Stimulated activated CD8-positive, alpha-beta memory T cell treated with anti-CD3 and anti-CD28 coated beads, Interleukin-4, amount 100 ng/mL, for 4 hours (primary cell): ENCODE measurements at places on chromosomes 2 and 18.

- DNase-seq = no peak
Observed at GRCh38 chr2:275466-275865, 10.7 kb downstream of the ACP1 start.

GRCh38 chr18:62152844-62153243 is 34.0 kb downstream of the PIGN start:
- no peak for DNase-seq

DNA sequence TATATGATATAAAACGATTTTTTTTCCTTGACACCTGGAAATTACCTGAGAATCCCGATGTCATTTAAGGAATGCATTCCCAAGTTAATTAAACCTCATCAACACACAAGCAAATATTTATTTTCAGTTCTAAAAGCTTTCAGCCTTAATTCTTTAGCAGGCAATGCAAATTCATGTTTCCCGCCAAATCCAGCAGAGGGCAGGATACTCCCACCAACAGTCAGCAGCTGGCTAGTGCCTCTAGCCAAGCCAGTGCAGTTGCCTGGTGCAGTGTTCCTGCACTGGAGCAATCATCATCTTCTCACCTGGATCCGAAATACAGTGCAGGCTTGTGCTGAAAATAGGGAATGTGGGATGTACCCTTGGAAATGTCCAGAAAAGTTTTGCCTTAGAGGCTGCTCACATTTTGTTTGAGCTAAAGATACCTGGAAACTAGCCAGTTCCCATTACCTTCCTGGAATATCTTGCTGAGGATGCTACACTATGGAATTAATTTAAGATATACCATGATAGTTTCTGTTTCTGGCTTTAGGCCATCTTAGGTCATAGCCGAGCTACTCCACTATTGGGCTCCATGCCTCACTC is 48.4 kb upstream of the CYTIP start:
- peak; percentile 39 for DNase-seq

DNA sequence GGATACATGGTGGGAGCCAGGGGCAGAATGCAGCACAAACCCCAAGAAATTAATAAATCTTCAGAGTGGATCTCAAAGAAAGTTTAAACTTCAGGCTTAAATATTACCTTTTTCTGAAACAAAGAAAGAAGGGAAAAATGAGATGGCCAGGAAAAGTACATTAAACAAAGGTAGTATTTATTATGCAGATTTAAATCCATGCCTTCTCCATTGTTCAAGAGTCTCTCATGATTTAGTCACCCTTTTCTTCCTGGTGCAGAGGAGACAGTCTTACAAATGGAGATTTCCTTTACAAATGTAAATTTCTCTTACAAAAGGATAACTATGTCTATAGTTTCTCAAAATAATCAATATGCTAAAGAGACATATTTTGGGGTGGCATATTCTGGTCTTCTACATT is 33.4 kb upstream of the PPM1B start:
- DNase-seq = no peak

DNA sequence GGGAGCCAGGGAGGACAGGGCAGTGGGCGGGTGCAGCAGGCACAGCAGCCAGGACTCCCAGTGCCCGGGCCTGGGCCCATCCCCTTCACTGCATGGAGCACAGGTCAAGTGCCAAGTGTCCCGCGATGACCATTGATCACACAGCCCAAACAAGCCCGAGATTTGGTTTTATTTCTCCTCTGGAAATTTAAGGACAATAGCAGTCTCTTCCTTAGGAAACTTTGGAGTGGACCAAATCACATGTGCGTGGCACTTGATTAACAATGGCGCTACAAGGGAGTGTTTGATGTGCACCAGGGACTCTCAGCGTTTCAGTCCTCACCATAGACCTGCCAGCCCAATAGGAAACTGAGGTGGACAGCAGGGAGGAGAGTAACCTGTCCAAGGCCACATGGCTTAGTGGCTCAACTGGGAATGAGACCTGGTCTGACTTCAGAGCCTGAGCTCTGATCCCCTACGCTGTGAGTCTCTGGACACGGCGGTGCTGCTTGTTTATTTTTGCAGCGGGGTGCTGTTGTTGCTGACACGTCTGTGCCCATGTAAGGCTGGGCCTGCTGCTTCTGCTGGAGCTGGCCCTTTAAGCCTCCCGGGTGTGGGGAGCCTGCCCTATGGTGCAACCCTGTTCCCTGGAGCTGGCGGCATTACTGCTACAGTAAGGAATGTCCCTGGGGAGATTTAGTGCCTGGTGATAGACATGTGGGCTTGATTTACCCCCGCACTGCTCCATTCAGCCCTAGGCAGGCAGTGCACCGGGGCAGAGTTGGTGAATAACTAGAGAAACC is 194.2 kb downstream of the INHBB start:
- DNase-seq = no peak

GRCh38 chr2:219737270-219737691 is 109.9 kb downstream of the SLC4A3 start:
- DNase-seq = no peak

GRCh38 chr18:58060254-58060653 is 16.2 kb downstream of the NEDD4L start:
- no peak for DNase-seq

DNA sequence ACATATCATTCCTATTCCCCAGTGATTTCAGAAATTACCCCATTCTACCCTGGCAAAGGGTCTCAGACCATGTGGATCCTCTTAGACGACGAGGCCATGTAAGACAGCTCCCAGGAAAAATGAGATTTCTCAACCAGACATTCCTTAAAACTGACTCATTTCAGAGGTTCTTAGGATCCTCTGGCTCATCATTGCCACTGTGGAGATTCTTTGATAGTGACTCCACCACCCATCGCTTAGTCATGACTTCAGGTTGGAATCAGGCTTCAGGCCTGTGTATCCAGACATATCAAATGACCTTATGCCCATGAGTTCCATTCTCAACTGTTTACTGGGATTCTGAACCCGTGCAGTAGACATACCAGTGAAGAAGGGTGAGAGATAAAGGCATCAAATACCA is 245.6 kb upstream of the TCF4 start:
- DNase-seq = no peak

GRCh38 chr2:110674620-110675555 is 3.0 kb downstream of the BUB1 start:
- peak; percentile 21 for DNase-seq

GRCh38 chr2:84694088-84694622 is 177.9 kb downstream of the DNAH6 start:
- no peak for DNase-seq

- DNase-seq = no peak
Observed at GRCh38 chr2:31266804-31267203, 32.9 kb downstream of the EHD3 start.

- DNase-seq = no peak
Observed at GRCh38 chr2:70009762-70010575, 48.5 kb upstream of the ASPRV1 start.

DNA sequence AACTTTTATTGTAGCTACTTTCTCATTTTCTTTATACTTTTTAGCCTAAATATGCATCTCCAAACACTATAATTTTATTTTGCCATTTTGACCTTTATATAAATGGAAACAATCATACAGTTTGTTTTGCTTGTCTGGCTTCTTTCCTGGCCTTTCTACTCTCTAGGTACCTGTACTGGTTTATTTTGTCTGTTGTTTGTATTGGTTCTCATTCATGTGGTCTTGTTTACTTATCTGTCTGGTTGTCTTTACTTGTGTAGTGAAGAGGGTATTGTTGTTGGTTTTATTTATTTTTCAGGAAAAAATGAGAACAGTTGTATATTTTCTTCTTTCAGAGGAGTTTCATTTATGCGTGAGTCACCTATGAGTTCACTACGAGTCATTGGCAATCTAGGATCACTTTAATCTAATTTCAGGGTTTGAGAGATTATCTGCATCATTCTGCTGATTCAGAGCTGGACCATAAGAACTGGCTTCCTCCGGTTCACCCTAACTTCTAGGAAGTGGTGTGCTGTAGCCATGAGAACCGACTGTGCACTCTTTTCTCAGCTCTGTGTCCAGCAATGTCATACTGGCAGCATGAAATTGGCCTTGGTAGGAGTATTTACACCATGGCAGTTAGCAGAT is 33.1 kb upstream of the HDAC4 start:
- no peak for DNase-seq

DNA sequence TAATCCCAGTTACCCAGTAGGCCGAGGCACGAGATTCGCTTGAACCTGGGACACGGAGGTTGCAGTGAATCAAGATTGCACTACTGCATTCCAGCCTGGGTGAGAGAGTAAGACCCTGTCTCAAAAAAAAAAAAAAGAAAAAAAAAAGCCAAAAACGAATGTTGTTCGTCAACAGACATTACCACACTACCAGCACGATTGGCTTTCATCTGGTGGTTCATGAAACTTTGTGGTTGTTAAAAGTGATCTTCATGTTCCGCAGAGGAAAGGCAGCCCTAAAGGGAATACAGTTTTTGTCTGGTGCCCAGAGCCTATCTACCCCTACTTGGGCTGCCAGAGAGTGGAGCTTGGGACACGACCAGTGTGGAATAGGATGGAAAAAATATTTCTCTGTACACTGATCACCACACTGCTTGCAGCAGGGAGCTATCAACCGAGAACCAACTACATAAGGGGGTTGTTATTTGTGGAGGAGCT is 13.6 kb upstream of the CXCR4 start:
- DNase-seq = no peak

DNA sequence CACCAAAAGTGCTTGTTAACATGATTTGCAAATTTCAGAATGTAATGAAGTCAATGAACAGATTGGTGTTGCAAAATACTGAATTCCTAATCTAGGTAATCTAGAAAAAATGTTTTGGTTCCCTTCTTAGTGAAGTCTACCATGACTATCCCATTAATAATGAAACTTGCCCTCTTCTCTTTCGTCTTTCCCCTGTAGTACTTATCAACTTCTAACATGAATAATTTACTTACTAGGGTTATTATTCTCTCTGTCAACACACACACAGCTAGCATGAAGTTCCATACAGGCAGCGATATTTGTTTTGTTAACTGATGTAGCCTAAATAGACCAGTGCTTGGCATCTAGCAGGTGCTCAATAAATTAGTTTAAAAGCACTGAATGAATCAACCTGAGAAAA is 160.2 kb downstream of the NCK2 start:
- DNase-seq = no peak

DNA sequence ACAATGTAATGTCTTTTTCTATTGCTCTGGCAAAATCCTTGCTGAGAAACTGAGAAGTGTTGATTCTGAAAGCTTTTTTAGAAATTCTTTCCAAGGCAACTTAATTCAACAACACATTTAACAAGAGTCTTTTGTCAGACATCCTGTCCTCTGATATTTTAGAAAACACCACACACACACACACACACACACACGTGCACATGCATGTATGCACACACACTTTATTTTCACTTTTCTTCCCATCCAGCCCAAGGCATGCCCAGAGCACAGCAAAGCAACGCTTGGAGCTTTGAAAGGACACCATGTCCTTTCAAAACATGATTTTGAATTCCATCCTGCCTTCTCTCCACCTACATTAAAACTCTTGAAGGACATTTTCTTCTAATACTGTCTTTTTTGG is 116.1 kb downstream of the ATL2 start:
- no peak for DNase-seq

GRCh38 chr2:232887171-232887850 is 17.2 kb downstream of the SNORC start:
- DNase-seq = no peak

DNA sequence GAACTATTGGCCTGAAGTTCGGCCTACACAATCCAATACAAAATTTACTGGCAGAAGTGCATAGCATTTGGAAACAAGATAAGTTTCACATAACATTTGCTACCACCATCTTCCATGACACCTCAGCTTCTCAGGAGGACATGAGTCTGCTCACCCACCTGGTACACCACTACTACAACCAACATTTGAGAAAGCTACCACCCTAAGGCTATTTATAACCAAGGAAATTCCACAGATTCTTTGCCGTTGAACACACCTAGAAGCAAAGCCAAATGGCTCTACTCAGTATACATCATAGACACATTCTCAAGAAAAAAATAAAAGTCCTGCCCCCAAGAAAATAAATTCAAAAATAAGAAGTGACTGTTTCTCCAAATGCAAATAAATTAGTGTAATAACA is 145.3 kb downstream of the SPAG16 start:
- no peak for DNase-seq

GRCh38 chr2:137955536-137955935 is 8.7 kb upstream of the HNMT start:
- no peak for DNase-seq

- DNase-seq = no peak
Observed at GRCh38 chr2:111227716-111228141, 107.0 kb downstream of the BCL2L11 start.

GRCh38 chr2:192230889-192231453 is 36.2 kb upstream of the TMEFF2 start:
- no peak for DNase-seq

DNA sequence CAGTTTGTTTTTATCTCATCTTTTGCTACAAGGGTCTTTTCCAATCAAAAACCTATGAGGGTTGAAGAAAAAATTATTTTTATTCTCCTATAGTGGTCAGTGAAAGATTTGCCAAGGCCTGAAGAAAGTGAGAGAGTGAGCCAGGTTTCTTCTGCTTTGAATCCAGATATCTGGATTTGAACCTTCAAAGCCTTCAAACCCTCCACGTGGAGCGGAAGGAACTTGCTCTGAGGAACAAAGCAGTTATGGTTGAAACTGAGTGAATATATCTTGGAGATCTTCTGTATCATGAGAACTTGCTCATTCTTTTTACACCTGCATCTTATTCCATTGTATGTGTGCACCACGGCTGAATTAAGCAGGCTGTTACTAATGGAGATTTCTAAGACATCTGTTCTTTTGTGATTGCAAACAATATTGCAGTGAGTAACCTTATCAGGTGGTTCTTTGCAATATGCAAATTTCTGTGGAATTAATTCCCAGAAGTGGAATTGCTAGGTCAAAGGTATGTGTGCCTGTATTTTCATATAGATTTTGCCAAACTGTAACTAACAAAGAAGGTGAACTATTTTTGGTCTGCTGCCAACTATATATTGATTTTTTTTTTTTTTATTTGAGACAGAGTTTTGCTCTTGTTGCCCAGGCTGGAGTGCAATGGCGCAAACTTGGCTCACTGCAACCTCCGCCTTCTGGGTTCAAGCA is 147.9 kb downstream of the B3GNT2 start:
- no peak for DNase-seq

GRCh38 chr2:105760191-105760590 is 15.5 kb downstream of the NCK2 start:
- DNase-seq = no peak

- no peak for DNase-seq
Observed at GRCh38 chr2:26455037-26455669, 22.8 kb downstream of the OTOF start.

DNA sequence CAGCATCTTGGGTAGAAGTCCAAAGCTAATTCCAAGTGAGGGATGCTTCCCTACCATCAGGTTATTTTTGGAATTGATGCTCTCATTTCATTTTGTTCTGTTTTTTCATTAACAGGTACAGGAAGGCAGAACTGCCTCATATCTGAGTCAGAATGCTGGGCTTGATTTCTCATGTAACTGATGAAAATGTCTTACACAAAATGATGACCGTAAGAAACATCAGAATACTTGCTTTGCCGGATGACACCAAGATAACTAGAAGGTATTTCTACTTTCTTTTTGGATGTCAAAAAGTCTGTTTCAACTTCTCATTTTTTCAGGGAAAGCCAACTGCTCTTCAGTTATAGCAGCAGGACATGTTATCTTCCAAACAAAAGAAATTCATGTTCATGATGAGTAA is 62.6 kb downstream of the ETAA1 start:
- DNase-seq = no peak
